IMR-90 (cell line): ENCODE measurements at places on chromosomes 12 and 14. TPM values are rescaled to one million over a fixed set of nuclear protein-coding genes. Genes with fewer than 3 reads are reported as not detected.

The AMN gene
- under 0.01 TPM in 1 of 2 replicates, not detected in the other for total RNA-seq

The NINJ2 gene
- total RNA-seq: not detected in 2 replicates

The HOXC5 gene
- not detected in 2 replicates for total RNA-seq

The SLCO1B1 gene
- not detected in 2 replicates for total RNA-seq
